Stimulated activated CD8-positive, alpha-beta memory T cell treated with anti-CD3 and anti-CD28 coated beads, Interleukin-4, amount 100 ng/mL, for 48 hours (primary cell): ENCODE measurements at places on chromosomes 6 and 20.

- DNase-seq = peak; percentile 69
These were observed 284.7 kb upstream of the TAB2 start for GRCh38 chr6:149032599-149033405.

DNA sequence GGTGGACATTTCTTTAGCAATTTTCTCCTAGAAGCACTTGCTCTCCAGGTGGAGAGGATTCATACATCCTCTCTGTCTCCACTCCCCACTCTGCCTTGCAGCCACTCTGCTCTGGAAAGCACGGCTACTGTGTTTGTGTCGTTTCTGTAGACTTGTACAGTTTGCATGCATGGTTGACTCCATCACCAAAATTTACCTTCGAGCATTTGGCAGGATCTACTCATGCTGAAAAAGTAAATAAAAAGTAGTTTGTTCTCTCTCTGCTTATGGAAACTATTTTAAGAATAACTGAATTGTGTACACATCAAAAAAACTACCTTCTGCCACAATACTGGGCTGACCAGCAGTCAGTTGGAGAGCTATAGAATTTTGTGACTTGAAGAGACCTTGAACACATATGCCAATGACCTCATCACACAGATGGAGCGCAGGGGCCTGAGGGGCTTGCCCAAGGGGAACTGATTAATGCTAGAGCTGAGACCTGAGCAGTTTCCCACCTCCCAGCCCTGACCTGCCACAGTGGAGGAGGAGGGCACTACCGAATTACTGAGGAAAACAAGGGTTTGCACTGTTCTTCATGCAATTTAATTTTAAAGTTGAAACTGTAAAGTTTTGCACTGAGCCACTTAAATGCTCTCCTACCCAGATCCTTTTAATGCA lies 33.7 kb upstream of the FOXQ1 start:
- no peak for DNase-seq

GRCh38 chr20:49575551-49576060 lies 7.7 kb upstream of the PTGIS start:
- DNase-seq = peak; percentile 18

GRCh38 chr6:17015551-17016381 lies 86.1 kb upstream of the STMND1 start:
- DNase-seq = peak; percentile 48

GRCh38 chr20:54692168-54692887 lies 216.9 kb downstream of the DOK5 start:
- DNase-seq = no peak

GRCh38 chr6:45430590-45431202 lies 53.0 kb upstream of the SUPT3H start:
- DNase-seq = no peak

DNA sequence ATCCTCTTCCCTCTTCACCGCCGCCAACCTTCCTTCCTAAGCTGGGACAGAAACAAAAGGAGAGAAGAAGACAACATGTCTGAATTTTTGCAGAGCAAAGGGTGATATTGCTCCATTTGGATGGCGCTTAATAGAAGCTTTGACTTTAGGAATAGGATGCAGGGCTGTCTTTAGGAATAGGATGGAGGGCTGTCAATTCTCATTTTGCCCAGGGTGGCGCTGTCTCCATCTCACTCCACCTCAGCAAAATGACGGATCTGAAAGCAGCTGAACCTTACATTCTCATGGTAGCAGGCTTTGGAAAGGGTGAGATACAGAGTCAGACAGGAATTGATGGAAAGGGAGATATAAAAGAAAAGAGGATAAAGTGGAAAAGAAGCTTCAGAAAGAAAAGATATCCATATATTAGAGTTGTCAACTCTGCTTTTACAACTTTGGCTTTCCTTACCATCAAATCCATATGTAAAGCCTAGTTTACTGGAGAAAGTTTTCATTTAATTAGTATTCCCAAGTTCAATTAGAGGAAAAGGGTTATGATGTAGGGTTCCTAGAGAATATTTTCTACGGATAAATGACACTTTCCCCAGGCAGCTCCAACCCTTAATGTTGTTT lies 2.4 kb downstream of the MTCL3 start:
- DNase-seq = peak; percentile 74

DNA sequence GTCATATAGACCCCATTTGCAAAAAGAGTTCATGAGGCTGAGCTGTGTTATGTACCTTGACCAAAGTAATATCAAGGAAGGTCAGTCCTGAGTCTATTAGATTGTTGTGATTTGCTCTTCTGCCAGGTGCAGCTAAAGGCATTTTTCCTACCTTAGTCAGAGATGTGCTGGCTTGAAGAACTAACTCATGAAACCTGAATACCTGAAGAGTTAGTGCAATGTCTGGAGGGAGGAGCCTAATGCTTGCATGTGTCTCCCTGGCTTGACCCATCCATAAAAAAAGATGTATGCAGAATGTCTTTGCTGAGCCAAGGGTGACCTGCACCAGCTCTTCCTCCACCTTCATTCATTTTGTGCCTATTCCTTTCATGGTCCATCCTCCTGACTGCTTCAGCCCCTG lies 742.0 kb downstream of the KIF16B start:
- DNase-seq = no peak

DNA sequence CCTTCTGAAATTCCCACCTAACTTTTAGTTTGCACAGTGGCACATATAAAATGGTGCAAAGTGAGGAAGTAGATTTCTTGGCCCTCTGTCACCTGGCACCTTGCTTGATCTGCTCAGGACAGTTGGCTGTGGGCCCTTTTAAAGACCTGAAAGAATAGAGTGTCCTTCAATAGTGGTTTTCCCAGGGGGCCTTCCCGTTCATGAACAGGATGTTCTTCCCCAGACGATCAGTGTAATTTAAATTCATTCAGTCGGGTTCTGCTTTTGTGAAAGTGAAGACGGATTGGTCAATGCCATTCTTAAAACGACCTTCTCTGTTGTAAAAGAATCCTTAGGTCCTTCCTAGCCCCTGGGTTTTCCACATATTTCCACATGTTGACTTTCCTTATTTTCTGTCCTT lies 178.5 kb downstream of the SASH1 start:
- DNase-seq = no peak

DNA sequence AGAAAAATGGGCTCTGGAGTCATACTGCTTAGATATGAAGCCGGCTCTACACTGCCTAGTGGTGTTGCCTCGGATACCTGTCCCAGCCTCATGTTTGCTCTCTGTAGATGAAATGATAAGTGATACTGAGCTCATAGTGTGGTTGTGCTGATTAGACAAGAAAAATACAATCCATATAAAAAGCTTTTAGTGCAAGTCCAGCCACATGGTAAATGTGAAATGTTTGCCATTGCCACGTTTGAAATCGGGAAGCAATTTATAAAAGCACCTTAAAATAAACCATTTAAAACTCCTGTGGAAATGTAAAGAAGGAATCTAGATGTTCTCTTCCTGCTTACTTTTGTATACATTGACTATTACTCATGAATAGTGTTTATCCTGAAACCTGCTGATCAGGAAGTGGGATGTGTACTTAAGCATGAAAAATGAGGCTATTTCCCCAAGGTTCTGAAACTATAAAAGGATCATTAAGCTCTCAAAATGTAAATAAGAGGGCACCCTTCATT lies 13.1 kb upstream of the PBOV1 start:
- DNase-seq = no peak

GRCh38 chr20:59625214-59625922 lies 21.0 kb downstream of the PHACTR3 start:
- no peak for DNase-seq
